Hematopoietic multipotent progenitor cell treated with erythropoietin and hydrocortisone succinate and interleukin-3 and kit ligand, for 4 days (in vitro differentiated cells): ENCODE measurements at places on chromosomes 7 and 10.

DNA sequence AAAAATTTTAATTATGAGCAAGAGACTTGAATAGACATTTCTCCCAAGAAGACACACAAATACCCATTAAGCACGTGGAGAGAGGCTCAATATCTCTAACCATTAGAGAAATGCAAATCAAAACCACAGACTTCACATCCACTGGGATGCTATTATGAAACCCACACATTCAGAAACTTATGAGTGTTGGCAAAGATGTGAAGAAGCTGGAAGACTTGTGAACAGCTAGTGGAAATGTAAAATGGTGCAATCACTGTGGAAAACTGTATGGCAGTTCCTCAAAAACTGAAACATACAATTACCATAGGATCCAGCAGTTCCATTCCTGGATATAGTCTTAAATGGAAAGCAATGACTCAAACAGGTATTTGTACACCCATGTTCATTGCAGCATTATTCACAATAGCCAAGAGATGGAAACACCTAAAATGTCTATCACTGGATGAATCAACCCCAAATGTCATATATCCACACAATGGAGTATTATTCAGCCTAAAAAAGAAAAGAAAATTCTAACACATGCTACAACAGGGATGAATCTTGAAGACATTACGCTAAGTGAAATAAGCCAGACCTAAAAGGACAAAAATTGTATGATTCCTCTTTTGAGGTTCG is 53.5 kb upstream of the FRMD4A start:
- DNase-seq: no peak

DNA sequence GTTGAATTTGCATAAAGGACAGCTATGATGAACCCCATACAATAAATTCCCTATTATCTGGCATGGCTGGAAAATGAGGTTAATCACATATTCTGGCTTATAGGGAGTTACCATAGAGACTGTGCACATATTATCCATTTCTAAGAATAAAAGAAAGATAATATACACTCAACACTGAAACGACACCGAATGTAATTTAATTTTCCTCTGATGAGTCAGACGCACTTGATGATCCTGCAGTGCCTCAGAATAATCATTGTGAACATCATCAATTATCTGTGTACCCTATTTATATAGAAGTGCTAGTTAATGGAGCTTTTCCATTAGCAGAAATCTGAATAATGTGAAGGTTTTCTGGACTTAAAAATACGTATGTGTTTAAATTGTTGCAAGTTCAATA is 60.2 kb downstream of the SGCE start:
- no peak for DNase-seq

- no peak for DNase-seq
Observed at GRCh38 chr10:62036186-62037081, 134.9 kb downstream of the ARID5B start.

GRCh38 chr10:101895781-101896180 is 52.2 kb upstream of the KCNIP2 start:
- no peak for DNase-seq
